ENCODE measurements at places on chromosomes 3 and 15.

GRCh38 chr3:149717391-149718056 lies 34.8 kb downstream of the COMMD2 start:
- peak; percentile 2 for DNase-seq

DNA sequence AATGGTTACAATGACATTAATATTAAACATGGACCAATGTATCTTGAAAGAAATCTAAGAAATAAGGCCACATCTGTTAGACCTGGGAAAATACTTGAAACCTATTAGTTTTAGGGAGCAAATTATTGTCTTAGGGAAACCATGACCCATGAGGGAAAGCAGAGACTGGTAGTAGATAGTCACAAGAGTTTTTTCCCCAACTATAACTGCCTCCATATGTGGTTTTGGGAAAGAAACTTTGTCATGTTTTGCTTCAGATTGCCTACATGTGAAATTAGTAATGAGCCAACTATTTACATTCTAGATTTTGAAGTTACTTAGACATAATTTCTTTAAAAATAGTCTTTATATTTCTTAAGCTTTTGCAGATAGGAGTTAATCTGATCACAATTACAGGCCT lies 474.9 kb downstream of the ROBO2 start:
- no peak for DNase-seq

- no peak for DNase-seq
Observed at GRCh38 chr3:64382153-64382552, 156.9 kb upstream of the PRICKLE2 start.

DNA sequence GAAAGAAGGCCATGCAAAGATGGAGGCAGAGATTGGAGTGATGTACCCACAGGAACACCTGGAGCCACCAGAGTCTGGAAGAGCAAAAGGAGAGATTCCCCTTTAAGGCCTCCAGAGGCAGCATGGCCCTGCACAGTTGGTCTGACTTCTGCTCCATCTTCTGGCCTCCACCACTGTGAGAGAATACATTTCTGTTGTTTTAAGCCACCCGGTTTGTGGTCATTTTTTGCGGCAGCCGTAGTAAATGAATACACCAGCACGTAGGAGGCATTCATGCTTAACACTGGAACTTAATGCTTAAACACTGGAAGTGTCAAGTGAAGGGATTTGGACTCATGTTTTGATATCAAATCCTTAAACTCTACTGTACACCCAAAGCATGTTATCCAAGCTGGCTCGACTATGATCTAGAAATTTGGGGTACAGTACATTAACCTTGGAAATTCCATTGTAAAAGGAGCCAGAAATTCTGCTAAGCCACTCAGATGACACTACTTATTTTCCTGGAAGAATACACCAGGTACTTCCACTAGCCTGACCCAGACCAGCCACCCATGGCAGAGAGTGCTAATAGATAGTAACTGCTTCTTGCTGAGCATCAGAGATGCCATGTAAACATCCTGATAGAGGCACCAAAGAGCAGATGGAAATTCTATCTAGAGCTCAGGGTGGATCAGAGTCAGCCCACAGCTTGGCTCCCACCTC lies 190.9 kb downstream of the ADAMTS9 start:
- DNase-seq, result no peak

- DNase-seq, result no peak
Observed at GRCh38 chr15:90708516-90708915, 8.6 kb upstream of the BLM start.

- no peak for DNase-seq
Observed at GRCh38 chr15:38528294-38528693, 36.3 kb downstream of the RASGRP1 start.

DNA sequence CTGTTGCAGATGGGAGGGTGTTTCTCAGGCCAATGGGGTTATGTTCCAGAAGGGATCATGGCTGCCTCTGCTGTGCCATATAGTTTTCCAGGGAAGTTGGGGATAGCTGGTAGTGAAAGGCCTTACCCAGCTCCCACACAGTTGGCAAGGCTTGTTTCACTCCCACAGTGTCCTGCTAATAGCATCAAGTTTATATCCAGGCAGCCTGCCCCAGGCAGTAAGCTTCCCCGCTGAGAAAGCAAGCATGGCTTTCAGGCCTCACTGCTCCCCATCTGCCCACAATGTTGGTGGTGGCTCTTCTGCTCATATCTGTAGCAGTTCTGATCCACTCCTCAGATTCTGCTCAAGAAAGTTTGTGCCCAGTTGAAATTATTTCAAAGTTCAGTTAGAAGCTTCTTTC lies 50.9 kb upstream of the DCBLD2 start:
- DNase-seq, result no peak

Data from activated T-cell treated with anti-CD3 and anti-CD28 coated beads for 4 hours (primary cell).